CD4-positive, alpha-beta T cell treated with Interleukin-2 at 100 ng/mL for 4 hours (primary cell): ENCODE measurements at places on chromosomes 7 and 10.

DNA sequence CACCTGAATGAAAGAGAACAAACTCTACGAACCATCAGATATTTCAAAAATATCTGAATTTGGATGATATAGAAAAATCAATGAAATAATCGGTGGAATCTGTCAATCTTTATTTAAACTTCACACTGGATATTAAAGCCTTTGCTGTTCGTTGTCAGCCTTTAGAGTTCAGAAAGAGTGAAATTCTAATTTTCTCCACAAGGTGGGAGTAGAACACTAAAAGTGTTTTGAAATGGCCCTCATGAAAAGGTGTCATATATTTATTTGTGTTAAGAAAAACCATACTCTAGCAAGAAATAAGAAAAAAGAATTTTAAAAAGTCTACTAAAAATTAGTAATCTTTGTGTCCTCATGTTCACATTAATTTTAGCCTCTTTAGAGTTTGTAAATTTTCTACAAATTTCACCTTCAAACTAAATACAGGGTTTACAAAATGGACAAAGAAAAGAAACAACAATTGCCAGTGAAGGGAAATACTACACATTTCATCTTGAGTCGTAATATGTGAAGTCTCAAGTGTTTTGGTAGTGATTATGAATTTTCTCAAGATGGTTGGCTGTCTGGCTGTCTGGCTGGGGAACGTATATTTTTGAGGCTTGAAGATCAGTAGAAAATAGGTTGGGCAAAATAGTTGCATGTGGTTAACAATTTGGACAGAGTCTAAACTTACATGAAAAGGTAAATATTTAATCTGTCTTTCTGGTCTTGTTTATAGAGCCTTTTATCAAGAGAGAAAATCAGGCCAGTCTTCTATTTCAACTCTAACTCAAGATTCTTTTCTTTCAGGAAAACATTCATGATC, 43.7 kb downstream of the DNAJB9 start:
- peak; percentile 59 for DNase-seq

GRCh38 chr7:39527951-39528350, 38.3 kb upstream of the YAE1 start:
- no peak for DNase-seq

DNA sequence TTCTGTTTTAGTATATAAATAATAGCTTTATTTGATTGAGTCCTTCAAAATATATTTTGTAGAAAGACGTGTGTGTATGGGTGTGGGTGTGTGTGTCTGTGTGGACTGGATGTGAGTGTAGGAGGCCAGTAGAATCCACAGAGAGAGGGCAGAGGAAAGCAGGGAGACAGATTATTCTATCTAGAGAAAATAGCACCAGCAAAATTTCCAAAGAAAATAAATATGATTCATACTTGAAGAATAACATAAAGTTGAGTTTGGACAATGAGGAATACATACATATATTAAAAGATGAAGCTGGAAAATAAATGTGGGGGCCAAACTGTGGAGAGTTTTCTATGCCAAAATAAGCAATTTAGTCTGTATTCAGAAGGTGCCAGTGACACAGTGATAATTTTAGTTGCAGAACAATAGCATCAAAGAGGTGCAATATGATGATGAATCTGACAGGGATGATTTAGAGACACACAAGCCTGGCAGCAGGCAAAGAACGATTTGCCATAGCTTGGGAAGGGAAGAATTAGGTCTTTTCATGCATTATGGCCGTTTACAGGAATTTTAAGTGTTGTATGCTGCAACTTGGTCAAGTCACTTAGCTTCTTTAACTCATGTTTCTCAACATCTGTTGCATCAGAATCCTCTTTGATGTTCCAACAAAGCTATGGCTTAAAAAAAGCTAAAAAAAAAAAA, 121.3 kb downstream of the SEMA3A start:
- DNase-seq, result no peak

- no peak for DNase-seq
These were observed 312.7 kb downstream of the ADARB2 start for GRCh38 chr10:1424648-1425047.

DNA sequence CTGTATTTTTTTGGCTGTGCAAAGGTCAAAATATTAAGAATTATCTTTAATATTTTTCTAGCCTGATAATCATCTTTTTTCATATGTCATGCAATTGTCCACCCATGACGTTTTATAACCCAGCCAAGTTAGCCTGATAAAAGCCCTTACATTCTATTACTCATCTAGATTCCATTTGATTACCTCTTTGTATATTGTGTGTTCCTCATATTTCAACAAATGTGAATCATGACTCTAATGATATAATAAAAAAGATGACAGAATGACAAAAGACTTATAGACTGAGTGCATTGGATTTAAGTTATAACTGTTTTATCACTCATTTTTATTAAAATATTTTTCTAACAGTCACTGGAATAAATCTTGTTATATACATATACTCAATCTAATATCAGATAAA, 1560.0 kb upstream of the LRRTM3 start:
- DNase-seq, result no peak

DNA sequence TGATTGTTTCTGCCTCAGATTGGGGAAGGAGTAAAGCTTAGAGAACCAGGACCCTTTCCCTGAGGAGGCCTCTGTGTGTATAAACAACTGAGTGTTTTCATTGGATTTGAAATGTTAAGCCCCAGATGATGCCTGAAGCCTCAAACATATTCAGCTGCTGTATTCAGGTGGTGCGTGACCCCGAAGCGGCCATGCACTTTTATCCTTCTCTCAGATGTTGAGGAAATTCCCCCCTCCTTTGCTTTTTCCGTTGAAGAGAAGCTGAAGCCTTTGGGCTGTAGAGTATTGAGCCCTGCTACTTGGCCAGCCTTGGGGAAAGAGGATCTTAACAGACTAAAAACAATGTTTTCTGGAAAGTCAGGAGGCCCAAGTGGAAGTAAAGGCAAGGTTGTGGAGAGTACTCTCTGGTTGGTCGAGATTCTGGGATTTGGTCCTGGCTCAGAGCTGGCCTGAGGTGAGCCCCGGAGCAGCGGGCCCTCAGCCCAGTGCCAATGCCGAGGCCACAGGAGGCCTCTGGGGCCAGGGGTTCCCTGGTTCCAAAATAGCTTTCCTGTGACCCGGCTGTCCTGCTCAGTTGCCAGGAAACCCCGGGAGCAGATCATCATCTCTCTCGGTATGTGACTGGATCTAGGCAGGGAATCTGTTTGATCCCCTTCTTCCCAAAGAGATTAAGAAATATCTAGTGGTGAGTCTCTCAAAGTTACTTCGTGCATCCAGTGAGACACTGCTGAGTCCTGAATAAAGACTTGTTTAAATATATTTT, 22.5 kb downstream of the FKBP6 start:
- DNase-seq, result no peak

DNA sequence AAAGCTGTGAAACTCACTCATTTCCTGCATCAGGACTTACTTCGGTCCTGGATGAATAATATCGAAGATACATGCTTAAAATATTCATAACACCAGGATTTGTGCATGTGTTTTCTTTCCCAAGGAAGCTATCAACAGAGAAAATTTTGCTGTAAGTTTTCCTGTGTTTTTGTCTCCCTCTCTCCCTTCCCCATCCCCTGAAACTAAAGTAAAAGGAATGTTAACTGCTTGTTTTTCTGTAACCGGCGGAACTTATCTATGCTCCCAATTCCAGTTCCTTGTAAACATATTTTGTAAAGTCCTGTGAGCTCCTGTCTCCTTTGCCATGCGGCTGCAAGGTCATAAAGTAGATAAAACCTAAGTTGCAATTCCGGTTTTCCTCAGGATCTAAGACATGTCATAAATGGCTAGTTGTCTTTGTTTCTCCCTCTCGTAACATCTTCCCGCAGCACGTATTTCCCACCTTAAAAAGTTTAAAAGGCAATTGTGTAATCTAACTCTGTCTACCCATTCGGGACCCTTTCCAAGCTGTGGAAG, 79.0 kb upstream of the POM121L12 start:
- DNase-seq, result no peak
